ENCODE measurements at places on chromosomes 2 and 18.

GRCh38 chr2:210480079-210480478, 3.5 kb upstream of the LANCL1 start:
- DNase-seq, result no peak

GRCh38 chr2:38248255-38248654, 128.8 kb downstream of the ATL2 start:
- no peak for DNase-seq

DNA sequence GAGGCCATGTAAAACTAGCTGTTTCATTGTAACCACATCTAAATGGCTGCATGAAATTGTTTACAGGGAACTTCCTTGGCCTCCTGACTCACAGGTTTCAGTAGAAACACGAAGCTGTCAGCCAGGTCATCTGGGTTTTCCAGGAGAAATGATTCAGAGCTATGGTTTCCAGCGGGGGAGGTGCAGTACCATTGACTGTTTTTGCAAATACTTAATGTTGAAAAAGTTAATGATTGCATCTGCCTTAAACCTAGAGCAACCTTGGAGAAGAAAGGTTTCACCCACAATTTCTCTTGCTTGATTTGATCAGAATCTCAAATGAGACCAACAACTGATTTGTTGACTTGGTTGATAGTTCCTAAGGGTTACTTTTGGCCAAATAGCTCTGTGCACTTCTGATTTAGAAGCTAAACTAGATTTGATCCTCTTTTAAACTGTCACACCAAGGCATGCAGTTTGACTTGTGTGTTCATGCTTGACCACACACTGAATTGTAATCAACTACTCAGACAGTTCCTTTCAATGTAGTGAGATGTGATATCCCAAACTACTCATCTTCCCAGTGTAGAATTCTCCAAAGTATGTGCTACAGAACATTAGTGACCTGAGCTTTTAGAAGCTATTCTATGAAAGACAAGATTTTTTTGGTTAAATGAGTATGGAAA, 193.5 kb upstream of the CHST9 start:
- DNase-seq, result no peak

DNA sequence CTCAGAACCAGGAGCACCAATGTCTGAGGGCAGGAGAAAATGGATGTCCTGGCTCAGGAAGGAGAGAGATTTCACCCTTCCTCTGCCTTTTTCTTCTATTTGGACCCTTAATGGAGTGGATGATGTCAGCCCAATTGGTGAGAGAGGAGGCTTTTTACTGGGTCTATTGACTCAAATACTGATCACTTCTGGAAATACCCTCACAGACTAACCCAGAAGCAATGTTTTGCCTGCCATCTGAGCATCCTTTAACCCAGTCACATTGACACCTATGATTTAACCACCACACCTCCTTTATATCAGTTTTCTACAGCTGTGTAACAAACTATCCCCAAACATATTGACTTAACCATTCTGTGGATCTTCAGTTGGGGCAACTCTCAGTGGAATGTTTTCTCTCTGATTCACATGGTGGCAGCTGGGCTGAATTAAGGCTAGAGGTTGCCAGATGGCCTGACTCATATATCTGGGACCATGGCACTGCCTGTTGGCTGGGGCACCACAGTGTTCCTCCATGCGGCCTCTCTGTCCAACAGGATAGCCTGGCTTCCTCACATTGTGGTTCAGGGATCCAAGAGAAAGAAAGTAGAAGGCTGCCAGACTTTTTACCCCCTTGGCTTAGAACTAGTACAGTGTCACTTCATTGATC, 18.2 kb upstream of the MBOAT2 start:
- DNase-seq, result no peak

DNA sequence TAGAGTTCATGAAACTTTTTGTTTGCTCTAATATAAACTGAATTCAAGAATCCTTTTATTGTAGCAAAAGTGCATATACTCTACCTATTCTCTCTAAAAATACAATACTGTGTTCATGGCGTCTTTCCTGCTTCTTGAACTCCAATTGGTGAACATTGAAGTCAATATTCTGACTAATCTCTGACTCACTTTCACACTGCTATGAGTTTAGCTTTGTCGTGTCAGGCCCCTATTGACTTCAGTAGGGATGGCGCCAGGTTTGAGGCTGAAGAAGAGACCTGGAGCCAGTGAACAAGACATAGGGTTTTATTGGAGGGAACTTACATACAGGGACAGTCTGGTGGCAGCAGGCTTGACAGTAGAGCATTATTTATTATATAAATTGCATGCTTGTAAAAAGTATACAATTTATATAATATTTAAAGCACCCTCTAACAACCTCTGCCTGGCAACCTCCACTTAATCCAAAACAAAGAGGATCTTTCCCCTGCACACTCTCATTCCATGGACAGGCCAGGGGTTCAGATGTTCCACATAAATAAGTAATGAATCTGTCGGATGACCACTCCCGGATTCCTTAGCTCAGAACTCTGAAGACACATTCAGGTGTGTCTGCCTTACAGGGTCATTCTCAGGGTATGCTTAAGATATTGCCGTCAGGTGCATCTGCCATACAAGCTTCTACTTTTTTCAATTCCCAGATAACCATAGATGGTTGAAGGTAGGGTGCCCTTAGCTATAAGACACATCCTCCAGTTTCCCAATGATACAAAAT, 141.0 kb downstream of the CERS6 start:
- DNase-seq, result no peak

GRCh38 chr2:241218131-241219029, 29.9 kb downstream of the ANO7 start:
- DNase-seq, result peak; percentile 55

DNA sequence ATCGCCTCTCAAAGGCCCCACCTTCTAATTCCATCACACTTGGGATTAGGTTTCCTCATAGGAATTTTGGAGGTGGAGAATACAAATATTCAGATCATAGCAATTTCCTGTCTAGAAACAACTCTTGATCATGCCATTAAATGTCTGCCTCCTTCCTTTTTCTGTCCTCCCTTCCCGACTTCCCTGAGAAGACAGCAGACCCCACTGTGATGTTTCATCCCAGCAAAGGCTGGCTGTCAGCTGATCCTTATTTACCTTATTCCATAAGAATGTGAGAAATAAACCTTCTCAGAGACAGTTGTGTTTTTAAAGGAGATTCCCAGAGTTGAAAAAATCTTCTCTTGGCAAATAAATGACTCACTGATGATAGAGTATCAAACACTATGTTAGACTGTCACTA, 133.9 kb downstream of the TDRD15 start:
- no peak for DNase-seq

DNA sequence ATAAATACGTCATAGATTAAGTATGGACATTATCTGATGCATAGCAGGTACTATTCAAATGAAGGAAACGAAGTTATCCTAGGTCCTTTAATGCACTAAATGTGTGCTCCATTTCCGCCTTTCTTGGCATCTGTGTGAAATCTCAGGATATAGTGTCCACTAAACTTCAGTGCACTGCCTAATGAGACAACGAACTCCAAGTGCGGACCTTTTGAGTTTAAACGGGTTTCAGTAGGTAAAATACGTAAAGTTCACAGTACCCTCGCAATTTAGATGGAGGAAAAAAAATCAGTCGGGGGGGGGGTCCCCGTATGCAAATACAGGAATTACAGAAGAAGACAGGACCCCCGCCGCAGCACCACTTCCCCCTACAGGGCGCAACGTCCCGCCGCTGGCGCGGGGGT, 729 bp upstream of the REL start:
- no peak for DNase-seq

DNA sequence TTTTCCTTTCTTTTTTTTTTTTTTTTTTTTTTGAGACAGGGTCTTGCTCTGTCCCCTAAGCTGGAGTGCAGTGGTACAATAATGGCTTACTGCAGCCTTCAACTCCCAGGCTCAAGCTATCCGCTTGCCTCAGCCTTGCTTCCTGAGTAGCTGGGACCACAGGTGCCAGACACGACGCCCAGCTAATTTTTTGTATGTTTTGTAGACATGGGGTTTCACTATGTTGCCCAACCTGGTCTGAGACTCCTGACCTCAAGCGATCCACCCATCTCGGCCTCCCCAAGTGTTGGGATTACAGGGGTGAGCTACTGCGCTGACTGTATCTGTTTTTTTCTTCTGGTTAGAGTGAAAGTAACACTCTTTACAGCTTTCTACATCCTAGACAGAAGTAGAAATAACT, 240.3 kb upstream of the FBXO11 start:
- peak; percentile 69 for DNase-seq

DNA sequence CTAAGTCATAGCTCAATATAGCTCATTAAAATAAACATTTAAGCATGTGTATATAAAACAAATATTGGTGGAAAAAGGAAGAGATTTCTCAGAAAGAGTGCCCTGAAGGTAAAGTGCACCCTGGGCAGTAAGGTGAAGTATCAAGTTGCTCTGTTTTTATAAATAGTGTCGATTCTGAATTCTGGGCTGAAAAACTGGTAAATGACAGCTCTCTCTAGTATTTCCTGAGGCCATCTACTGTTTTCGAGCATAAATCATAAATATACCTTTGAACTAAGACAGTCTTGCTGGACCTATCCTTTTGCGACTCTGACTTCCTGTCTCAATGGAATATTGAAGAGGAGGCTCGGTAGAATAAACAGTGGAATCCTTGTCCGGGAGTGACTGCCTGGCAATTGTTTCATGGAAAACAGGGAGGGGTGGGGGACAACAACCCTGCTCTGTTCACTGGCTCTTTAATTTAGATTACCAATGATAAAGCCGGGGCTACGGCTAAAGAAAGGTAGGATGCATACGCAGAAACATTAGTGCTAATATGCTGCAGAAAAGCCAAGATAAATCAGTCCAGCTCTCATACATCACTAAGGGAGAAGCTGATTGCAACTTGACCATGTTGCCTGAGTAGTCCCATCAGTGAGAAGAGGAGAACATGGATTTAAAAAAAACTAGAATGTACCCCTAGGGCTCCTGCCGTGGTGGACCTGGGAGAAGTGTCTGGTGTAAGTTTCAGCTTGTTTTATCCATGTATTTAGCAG, 124.1 kb downstream of the RAPGEF4 start:
- DNase-seq, result no peak

DNA sequence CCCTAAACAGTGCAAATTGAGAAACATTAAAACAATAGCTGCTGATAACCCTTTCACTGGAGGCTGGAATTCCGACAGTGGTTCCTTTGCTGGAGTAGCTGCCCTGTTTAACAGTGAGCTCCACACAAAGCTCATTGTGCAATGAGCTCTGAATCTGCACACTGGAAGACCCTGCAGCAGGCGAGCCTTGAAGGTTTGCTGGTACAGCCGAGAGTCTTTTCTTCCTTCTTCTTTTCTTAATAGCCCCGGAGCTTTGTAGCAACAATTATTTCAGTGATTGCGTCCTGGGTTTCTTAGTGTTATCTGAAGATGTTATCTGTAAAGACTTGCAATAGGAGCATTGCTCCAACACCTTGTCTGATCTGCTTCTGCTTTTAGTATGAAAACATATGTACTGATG, 50.8 kb upstream of the CXCR4 start:
- no peak for DNase-seq

DNA sequence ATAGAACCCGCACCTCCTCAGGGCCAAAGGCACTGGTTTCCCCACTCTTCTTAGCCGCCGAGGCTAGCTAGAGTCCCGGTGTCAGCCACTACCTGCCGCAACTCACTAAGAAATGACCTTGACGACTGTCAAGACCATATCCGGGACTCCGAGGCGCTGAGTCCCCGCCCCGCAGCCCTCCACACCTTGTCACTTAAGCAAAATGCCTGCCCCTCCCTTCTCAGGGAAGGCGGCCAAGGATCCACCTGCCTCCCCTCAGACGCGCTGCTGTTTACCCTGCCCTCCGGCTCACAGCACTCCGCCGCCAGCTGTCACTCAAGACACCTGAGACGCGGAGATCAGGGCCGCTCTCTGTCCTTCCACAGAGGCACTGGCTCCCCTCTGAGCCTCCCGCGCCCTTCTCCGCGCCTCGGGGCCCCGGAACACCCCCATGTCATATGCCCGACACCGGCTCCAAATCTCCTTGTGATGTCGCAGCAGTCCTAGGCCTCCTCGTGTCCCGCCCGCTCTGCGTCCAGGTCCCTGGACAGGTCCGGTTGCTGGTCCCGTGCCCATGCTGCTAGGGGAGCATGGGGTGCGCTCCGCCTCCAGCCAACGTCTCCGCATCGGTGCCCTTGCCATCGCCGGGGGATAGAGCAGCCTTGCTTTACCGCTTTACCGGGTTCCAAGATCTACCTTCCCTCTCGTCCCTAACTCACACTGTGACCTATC, 32.5 kb upstream of the REG3G start:
- DNase-seq, result no peak

- DNase-seq, result no peak
Observed at GRCh38 chr18:10417191-10417590, 37.2 kb upstream of the APCDD1 start.

- DNase-seq, result no peak
Observed at GRCh38 chr2:160583146-160583535, 89.5 kb upstream of the RBMS1 start.

GRCh38 chr2:51995293-51995692, 963.4 kb upstream of the NRXN1 start:
- DNase-seq, result no peak

GRCh38 chr18:11947214-11948191, 33.8 kb upstream of the IMPA2 start:
- peak; percentile 100 for DNase-seq

DNA sequence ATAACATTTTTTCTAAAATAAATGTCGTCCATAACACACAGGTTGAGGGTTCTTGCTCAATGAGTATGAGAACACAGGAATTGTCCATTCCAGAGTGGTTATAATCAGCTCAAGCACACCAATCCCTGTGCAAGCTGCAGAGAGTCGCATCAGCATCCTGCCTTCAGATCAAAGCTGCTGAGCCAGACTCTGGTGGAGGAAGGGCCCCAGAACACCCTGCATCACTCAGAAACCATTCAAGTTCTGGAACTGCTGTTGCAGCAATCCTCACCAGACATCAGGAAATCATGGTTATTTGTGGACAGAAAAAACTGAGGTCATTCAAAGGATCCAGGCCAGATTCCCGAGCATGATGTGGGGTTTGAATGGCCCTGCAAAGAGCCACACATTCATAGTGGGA, 44.5 kb downstream of the DNER start:
- DNase-seq, result no peak

GRCh38 chr2:10833021-10833420, 20.4 kb upstream of the PDIA6 start:
- no peak for DNase-seq

GRCh38 chr2:207257251-207258250, 91.8 kb upstream of the KLF7 start:
- DNase-seq, result peak; percentile 4

DNA sequence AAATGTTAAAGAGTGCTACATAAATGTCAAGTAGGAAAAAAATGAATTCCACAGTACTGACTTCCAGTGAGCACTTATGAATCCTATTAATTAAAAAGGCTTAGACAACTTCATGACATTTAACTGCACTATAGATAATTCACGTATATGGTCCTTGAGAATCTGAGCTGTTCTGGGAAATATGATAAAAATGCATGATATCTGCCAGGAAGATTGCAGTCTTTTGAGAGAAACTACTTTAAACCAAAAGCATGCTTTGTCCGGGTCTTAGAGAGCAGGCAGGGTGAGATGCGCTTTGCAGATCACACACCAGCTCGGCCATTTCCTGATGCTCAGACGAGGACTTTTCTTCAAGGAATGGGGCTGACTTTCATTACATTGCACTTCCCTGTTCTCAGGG, 42.6 kb downstream of the CMPK2 start:
- DNase-seq, result no peak

GRCh38 chr18:36672437-36673344, 156.1 kb downstream of the TPGS2 start:
- no peak for DNase-seq

GRCh38 chr2:150043172-150043500, 444.3 kb downstream of the RND3 start:
- no peak for DNase-seq

GRCh38 chr2:200617156-200618053, 31.6 kb downstream of the AOX1 start:
- no peak for DNase-seq
